NCI-H2171 treated with DMSO at 0.1 percent for 48 hours (cell line): ENCODE measurements at places on chromosomes 4 and X.

DNA sequence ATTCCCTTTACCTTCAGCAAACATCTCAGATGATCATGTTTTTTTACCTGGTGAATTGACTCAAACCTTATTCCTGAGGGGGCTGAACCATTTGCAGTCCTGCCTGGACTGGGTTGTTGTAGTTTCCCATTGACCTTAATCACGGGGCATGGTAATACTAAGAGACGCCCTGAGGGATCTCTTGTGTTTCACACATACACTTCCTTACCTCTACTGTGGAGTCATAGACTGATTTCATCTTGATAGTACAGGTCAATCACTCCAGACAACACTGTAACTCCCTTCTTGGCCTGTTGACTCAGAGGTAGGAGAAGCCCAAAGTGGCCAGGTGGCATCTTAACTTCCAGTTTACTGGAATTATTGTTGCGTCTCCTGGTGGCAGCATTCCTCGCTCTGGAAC lies 1064.0 kb upstream of the PCDH10 start:
- no peak for DNase-seq

DNA sequence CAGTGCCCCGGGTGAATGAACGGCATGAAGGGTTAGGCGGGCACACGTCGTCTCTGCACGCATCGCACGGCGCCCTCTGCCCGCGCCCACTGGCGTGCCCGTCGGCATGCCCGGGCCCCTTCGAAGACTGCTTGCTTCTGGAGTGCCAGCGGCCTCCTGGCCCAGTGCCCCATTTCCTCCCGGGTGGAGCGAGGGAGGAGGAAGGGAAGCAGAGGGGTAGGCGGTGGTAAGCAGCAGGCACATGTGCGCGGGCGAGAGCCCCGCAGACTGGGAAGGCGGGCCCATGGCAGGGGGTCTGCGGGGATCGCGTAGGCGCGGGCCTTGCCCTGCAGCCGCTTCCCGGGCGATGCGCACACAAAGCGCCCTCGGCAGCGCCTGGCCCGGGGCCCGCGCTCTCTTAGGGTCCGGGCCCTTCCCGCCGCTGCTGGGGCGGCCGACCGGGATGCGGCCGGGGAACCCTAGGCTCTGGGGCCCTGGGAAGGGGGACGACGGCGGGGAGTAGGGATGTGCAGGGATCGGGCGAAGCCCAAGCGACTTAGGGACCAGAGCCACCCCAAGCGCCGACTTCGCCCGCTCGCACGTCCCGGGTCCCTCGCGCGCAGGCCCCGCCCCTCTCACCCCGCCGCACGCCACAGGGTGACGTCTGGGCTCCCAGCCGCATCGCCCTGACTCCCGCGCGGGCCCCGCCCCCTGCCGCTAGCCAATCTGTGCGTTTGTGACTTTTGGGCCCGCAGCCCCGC lies 866 bp upstream of the EMD start:
- peak; percentile 52 for DNase-seq

- no peak for DNase-seq
These were observed 179.1 kb upstream of the KLHL4 start for GRCh38 chrX:87338510-87338909.

DNA sequence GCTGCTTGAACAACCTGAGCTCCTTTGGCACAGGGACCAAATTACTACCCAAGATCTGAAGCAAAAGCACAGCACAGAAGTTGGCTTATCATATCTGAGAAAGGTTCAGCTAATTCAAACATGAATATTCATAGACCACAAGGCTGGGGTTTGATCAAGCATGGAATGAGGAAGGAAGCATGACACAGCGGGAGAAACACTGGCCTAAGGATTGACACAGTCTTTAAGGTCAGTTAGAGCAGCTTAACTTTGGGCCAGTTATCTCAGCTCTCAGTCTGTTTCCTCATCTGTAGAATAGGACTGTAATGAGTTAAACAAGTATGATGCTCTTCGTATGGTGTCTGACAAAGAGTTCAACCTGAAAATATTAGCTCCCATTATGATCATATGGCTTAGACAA lies 88.5 kb upstream of the CBR4 start:
- DNase-seq, result no peak

- DNase-seq, result no peak
These were observed 8.4 kb downstream of the N4BP2 start for GRCh38 chr4:40065010-40065409.

DNA sequence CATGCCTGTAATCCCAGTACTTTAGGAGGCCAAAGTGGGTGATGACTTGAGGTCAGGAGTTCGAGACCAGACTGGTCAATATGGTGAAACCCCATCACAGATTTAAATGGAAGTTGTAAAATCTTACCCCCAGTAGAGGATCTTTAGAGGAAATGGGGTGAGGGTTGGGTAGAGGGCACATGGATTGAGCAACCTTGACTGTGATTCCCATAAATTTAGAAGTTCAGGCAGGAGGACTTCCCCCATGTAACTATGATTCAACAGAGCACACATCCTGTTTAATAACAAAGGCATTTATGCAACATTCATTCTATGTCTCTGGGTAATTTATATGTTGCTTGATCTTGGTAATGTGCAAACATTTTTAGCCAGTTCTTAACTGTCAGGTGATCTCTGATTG lies 143.1 kb downstream of the RBM47 start:
- DNase-seq, result no peak

GRCh38 chr4:15536552-15537499 lies 67.1 kb downstream of the CC2D2A start:
- no peak for DNase-seq

GRCh38 chr4:171812665-171813525 lies at the start of gene GALNTL6:
TSS of gene GALNTL6 (plus strand) at chr4:171813404.
- DNase-seq, result no peak

DNA sequence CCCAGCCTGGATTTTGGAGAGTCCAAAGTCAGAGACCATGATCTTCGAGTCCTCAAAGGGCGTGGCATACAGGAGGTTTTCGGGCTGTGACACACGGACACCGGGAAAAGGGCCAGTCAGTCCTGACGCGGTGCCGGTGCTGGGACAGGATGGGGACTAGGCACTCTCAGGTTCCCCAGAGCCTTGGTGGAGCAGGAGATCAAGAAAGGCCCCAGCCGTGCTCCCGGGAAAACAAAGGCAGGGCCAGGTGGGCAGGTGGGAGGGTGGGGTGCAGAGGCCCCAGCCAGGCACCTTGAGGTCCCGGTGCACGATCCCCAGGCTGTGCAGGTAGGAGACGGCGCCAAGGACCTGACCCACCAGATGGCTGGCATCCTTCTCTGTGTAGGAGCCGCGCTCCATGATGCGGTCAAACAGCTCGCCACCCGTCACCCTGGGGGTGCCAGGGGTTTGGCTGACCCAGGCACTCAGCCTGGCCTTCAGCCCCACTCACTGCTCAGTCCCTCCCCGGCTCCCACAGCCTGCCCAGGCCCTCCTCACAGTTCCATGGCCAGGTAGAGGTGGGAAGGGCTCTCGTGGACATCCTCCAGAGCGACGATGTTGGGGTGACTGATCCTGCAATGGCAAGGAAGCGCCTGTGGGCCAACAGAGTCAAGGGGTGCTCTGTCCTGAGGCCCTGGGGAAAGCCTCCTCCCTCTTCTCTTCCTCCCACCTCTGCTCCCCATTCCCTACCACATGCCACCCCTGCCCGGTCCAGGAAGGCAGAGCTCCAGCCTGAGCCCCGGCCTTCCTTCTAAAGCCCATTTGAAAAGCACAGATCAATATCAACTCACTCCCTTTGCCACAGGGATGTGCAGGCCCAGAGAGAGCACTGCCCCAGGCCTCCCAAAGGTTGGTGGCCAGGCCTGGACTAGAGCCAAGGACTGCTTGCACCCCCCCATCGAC lies 1.8 kb downstream of the PNCK start:
- DNase-seq, result no peak

DNA sequence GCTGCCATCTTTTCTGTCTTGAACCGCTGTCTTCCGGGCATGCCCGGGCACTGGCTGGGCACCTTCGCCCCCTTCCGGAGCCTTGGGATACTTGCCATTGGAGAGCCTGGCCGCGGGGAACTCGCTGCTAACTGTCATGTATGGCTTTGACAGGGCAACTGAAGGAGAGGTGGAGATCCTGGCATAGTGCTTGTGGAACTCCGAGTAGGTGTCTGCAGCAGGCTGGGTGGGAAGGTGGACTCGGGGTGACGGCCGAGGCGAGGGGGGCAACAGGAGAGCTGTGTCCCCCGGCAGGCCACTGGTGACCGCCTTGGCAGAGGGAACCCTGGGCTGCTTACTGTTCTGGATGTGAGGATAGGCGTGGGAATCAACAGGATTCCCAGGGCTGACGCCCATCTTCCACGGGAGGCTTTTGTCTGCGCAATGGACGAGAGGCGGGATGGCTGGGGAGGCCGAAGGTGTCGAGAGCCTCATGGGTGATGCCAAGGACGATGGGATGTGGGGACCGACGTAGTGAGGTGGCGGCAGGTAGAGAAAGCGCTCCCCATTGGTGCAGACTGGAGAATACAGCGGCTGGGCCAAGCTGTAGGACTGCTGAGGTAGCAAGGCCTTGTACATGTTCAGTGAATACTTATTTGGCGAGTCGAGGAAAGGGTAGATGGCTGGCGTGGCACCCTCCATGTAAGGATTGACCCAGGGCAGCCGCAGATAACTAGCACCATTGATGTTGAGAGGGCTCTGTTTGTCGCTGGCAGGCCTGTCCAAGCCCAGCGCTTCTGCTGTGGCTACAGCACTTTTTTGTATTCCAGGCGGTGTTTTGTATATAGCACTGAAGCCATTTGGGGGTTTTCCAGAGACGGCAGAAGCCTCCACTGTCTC lies 23.4 kb downstream of the BCOR start:
- no peak for DNase-seq

GRCh38 chrX:134670134-134670924 lies 12.1 kb upstream of the PLAC1 start:
- DNase-seq, result peak; percentile 87

- no peak for DNase-seq
These were observed 1305.8 kb downstream of the PCDH7 start for GRCh38 chr4:32025851-32026459.

- no peak for DNase-seq
These were observed 230.3 kb upstream of the PGRMC2 start for GRCh38 chr4:128517739-128518510.

DNA sequence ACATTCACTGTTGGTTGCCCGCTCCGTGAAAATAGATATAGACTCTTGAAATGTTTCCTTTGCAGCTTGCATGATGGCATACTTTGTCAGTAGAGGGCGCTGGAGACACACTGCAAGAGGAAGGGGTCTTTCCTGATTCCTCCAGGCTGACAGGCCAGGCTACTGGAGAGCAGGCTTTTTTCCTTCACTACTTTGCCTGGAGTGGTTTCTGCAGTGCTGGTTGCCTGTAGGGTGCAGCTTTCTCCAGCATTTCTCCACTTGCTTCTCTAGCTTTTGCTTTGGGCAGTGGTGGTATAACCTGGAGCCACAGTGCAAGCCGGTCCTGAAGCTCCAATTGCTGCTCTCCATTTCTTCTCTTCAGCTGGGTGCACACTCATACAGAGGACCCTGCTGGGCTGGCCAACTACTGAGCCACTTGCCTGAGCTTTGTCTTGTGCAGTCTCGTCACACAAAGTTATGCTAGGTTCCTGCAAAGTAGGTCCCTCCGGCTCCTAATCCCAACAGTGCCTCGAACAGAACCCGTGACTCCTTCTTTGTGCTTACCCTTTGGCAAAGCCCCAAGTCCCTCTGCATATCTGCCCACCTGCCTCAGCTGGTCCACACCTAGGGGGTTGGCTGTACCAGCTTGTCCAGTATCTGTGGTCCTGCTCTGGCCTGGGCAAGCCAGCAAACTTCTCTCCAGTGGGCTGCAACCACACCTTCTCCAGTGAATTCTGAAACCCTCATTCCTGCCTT lies 46.3 kb downstream of the RASSF6 start:
- peak; percentile 49 for DNase-seq

- DNase-seq, result no peak
These were observed 60.2 kb downstream of the MTMR1 start for GRCh38 chrX:150753357-150753756.

GRCh38 chr4:45408996-45409395 lies 682.6 kb upstream of the GNPDA2 start:
- DNase-seq, result no peak

- DNase-seq, result no peak
These were observed 29.4 kb downstream of the WDR13 start for GRCh38 chrX:48626401-48627298.

- no peak for DNase-seq
These were observed 87.8 kb upstream of the GUCY1A1 start for GRCh38 chr4:155578726-155579370.

- DNase-seq, result no peak
These were observed 5.4 kb upstream of the TAPT1 start for GRCh38 chr4:16231570-16232245.

DNA sequence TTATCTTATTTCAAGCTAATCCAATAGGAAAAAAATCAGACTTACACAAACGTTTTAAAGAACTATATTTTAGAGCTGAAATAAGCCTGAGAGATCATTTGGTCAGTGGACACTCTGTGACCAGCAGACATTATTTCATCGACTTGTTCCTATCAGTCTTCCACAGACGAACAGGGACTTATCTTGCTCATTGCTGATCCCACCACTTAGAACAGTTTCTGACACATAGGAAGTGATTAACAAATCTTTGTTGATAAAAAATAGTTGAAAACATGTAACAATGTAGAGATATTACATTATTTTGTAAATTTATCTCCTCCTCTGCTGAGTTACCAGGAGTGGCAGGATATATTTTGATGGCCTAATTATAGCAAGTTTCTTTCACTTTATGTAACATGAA lies 65.8 kb downstream of the TAPT1 start:
- DNase-seq, result no peak
